NCI-H526 (cell line): ENCODE measurements at places on chromosomes 13 and 19.

GRCh38 chr19:51055866-51056265 lies 9.0 kb downstream of the KLK13 start:
- DNase-seq: no peak

GRCh38 chr13:33158816-33159215 lies 126.7 kb downstream of the STARD13 start:
- no peak for DNase-seq

GRCh38 chr13:109656206-109656605 lies 130.2 kb downstream of the IRS2 start:
- DNase-seq: no peak

DNA sequence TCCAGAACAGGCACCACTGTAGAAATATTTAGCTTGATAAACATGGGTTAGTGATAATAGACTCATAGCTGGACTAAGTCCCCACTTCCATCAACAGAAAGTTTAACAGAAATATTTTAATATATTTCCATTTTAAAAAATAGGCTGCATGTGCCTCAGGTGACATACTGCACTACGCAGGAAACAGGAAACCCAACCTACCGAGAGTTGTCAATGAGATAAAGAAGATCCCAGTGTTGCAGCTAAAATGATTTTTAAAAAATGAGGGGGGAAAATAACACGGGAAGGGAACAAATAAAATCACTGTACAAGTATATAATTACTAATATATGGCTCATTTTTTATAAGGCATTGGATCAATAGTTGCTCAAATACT lies 154.8 kb downstream of the TBC1D4 start:
- DNase-seq: no peak

DNA sequence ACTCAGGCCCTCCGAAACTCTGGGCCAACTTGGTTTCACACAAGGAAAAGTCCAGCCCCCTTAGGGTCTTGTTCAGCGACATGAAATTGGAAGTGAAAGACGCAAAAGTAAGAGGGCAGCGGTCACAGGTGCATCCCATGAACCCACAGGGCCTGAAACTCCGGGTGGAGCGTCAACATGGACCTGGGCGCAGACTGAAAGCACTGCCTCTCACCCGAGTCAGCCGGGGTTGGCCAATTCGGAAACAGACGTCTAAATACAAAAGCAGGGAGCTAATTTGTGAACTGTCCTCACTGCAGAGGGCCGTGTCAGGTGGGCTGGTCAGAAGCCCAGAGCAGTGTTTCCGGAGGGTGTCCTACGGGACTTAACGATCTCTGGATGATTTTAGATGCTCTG lies 26.7 kb downstream of the ADPRHL1 start:
- no peak for DNase-seq
